GM19239 (cell line): ENCODE measurements at places on chromosomes 7 and 10.
A peak's percentile ranks its signal among the peaks of the same experiment; 100 is the strongest.

DNA sequence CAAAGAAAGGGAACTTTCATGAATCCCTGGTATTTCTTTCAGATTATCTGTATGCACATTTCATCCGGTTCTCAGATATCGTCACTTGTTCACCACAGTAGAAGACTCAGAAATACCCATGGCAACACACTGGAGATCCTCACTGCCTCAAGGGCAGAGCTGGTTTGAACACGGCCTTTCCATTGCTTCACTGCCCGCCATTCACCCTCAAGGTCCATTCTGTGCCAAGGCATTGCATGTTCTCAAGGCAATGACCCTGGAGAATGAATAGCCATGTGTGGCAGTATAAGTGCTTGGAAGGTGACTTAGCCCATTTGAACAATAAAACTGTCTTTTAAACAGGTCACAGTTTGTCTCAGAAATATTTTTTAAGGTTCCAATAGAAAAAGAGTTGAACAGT lies 606.5 kb downstream of the IPMK start:
- no peak for DNase-seq

- no peak for DNase-seq
Measured at GRCh38 chr7:22193450-22193983, 163.4 kb downstream of the RAPGEF5 start.

DNA sequence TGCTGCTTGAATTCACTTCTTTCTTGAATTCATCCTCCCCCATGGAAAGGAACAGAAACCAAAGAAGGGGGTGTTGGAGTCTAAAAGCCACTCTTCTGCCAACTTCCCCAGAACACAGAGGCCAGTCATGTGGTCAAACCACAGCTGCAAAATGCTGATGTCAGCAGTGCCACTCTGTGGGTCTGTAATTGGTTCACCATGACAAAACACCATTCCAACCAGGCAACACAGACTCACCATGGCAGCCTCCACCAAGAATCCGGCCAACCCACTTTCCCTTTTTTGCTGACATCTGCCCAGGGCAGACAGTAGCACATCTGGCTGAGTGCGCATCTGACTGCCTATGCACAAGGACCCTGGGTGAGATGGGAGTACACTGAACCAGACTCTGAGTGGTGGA lies 16.8 kb downstream of the OSBPL3 start:
- DNase-seq, result no peak

DNA sequence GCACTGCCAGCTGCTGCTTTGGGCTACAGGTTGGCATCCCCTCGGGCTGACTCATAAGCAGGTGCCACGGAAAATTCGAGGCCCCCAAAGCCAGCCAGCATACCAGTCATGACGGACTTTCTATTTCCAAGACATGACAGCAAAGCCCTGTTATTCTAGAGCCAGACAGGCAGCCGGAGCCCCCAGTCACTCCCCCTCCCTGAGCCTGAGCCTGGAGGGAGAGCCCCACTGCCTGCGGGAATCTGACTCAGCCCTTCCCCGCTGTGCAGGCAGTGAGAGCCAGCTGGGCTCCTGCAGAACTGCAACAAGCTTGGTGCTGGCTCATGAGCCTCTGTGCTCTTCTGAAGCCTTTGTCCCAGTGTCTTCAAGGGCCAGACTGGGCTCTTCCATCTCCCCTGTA lies 15.8 kb downstream of the BTBD16 start:
- DNase-seq, result no peak

DNA sequence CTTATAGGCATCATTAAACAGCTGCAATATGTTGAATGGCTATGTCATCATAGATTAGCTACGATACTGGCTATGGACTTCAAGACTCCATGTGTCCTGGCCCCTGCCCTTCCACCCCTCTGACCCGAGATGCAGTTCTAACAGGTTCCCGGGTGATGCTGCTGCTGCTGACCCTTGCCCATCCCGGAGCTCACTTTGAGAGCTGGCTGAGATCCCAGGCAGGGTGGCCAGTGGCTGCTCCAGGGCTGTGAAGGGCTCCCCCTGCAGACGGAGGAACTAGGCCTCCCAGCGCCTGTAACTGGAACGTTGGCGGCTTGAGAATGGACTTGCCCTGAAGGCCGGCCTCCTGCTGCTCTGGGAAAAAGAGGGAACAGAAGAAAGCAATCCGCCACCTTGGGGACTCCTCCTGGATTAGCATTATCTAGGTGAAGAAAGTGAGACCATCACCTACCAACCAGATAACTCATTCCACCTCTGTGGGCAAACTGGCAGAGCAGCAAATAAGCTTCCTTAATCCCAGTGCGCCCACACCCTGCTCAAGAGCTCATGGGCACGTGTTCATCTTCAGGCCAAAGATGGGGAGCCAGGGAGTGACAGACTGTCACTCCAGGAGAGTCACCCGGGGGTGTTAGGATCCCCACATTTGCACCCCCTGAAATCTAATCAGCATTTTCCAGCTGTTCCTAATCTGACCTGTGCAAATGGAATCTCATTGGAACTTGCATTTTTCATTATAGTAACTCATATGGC lies 56.8 kb downstream of the PARP12 start:
- DNase-seq, result no peak

- DNase-seq, result no peak
Measured at GRCh38 chr10:22849077-22849805, 78.6 kb upstream of the ARMC3 start.

GRCh38 chr10:48604991-48605508 lies at the start of gene ARHGAP22:
Gene ARHGAP22, minus strand, starts transcription at chr10:48605073. Its CDS starts 277 bp downstream, at chr10:48604796.
- DNase-seq, result peak; percentile 33

GRCh38 chr7:77524731-77525130 lies 12.4 kb upstream of the PTPN12 start:
- no peak for DNase-seq

DNA sequence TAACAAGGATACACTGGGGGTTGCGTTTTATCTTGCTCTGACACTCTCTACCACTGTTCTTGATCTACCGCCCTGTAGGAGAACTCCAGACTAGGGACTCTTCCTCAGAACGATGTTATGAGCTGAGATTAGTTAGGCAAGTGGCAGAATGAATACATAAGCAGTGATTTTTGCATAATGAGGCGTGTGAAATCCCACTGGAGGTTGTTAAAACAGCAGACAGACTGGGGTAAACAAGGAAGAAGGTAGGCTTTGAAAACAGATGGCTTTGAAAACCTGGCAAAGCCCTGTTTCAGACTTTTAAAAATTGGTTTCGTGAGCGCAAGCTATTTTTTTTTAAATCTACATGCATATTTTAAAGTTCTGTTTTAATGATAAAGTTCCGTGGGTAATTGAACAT lies 785.2 kb downstream of the TYW1 start:
- no peak for DNase-seq

GRCh38 chr7:133124974-133125373 lies 43.1 kb upstream of the CHCHD3 start:
- DNase-seq, result no peak

DNA sequence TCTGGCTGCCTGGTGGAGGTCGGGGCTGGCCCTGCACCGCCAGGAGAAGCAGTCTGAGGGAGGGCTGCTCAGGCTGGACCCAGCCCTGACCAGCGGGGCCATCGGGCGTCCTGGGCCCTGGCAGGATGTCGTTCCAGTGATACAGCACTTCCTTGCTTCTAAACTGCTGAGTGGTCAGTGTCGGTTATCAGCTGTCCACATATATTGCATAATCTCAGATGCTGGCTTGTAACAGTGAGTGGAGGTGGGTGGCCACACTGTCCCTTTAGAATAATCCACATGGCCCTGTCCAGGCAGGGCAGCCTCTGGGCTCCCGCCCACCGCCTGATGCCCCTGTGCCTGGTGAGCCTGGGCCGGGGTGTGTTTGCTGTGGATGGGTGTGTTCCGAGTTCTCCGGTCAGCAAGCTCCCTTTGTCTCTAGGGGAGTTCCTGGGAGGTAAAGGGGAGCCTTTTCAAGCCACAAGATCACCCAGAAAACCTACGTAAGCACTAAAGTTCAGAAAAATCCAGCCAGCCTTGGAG lies 86.1 kb downstream of the LHPP start:
- DNase-seq, result no peak

DNA sequence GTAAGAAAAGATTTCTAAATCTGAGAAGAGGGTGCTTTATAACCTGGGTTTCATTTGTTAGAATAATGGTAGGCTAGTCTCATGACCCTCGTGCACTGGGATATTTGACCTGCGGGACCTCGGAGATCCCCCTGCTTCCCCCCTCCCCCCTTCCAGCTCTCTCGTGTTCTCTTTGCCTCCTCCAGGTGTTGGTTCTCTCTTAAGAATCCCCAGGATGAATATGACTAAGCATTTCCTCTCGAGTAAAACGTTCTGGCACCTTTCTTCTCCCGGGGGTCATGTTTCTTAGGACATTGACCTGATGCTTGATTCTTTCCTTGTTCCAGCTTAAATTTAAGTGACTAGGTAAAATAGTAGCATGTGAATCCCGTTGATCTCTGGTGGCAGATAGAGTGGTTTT lies 71.2 kb downstream of the SHH start:
- no peak for DNase-seq

DNA sequence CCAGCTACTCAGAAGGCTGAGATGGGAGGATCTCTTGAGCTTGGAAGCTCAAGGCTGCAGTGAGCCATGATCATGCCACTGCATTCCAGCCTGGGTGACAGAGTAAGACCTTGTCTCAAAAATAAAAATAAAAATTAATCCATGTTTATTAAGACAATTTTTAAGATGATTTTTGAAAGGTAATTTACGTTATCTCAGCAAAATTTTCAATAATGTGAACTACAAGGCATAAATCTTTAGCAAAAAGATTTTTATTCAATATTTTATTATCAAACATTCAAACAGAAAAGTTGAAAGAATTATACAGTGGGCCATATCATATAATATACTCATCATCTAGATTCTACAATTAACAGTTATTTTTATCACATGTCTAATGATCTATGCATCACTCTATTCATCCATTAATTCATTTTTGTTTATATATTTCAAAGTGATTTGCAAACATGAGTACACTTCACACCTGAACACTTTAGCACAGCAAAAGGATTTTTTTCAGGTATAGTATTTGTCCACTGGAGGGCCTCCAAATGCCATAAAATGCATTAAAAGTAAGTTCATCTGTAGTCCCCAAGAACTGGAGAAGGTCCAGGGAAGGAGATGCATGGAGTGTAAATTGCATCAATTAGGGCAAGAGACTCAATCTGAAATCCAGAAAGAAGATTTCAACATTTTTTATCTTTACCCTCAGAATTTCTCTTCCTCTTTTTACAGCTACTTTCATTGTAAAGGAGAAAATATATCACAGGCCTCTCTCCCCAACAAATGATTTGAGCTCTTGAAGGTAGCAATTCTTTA lies 38.6 kb upstream of the RSBN1L start:
- peak; percentile 18 for DNase-seq

- no peak for DNase-seq
Measured at GRCh38 chr7:38950309-38950708, 27.4 kb upstream of the POU6F2 start.

DNA sequence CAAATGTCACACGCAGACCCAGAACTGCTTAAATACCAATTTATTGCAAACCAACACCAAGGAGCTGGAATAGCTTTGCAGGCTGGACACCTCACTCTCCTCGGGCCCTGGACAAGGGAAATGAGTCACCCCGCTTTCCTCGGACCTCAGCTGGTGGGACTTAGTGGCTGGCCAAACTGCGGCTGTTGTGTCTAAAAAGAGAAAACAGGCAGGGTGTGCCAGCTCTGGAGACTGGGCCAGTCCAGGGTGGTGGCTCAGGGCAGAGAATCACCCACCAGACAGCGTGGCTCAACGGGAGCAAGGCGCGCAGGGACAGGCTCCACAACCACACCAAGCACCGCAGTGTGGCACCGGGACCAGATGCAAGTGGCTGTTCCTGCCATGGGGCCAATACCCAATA lies 58.2 kb upstream of the CAMK2B start:
- no peak for DNase-seq

GRCh38 chr7:88600695-88601094 lies 158.8 kb upstream of the ZNF804B start:
- DNase-seq, result no peak

DNA sequence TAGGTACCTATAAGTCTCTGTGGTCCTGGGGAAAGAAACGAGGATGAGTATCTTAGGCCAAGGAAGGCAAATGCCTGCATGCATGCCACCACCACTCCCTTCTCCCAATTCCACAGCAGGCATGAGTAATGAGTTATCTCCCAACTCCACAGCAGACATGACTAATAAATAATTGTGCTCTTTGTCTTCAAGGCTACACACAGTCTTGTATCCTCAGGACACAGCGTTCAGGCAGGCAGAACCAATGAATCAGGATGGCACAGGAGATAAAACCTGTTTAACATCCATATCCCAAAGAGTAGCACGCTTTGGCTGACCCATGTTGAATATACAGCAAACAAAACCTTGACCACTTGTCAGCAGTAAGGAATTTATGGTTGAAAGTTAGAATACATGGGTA lies 229.7 kb upstream of the NFE2L3 start:
- DNase-seq, result no peak

GRCh38 chr7:67489881-67490280 lies 493.2 kb downstream of the TYW1 start:
- DNase-seq, result no peak
